ENCODE measurements at places on chromosomes 6 and 20.

GRCh38 chr6:138034229-138034628, 73.0 kb downstream of the PERP start:
- no peak overlapping the region for H3K27ac ChIP-seq
- DNase-seq = no peak
- H3K4me1 ChIP-seq = peaks cover 9% of the 10 kb centered on the region

- no peaks in the 10 kb centered on the region for H3K36me3 ChIP-seq
- no peak overlapping the region for H3K4me3 ChIP-seq
- no peak overlapping the region for H3K27ac ChIP-seq
- peaks cover 7% of the 10 kb centered on the region for H3K27me3 ChIP-seq
- H3K4me1 ChIP-seq = no peaks in the 10 kb centered on the region
These were observed 228.0 kb downstream of the CD109 start for GRCh38 chr6:73923905-73924485.

GRCh38 chr6:15927531-15928225, 201.2 kb upstream of the MYLIP start:
- H3K36me3 ChIP-seq = peaks cover 2% of the 10 kb centered on the region
- no peaks in the 10 kb centered on the region for H3K4me1 ChIP-seq
- H3K4me3 ChIP-seq = no peak overlapping the region
- DNase-seq = no peak

DNA sequence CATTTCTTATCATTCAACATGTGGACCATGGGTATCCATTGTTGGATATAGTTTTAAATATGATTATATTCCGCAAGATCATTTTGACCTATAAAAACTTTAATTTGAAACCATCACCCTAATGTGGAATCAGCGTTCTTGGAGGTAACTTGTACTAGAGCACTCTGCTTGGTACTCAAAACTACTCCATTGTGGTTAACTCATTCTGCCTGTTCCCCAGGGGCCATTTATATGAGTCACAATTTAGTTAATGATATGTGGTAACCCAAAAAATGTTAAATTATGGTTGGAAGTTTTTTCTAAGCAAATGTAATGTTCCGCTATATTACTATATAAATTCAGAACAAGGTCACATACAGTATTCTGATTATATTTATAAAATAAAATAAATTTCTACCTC, 109.3 kb downstream of the TRDN start:
- no peak for DNase-seq
- H3K4me1 ChIP-seq = peaks cover 5% of the 10 kb centered on the region
- no peak overlapping the region for H3K4me3 ChIP-seq
- no peaks in the 10 kb centered on the region for H3K27me3 ChIP-seq

DNA sequence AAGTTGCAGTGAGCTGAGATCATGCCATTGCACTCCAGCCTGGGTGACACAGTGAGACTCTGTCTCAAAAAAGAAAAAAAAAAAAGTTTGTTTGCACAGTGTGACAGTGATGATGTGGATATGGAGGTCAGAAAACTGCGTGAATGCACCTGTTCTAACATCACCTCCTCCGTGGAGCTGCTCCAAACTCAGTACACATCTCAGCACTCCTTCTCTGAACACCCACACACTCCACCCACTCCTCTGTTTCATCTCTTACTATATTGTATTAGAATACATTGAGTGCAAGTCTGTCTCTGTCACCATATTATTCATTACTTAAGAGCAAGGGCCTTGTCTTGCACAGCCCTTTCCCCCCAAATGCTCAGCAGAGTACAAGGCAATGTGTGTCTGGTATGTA, 51.5 kb upstream of the ENPP4 start:
- DNase-seq = no peak
- no peaks in the 10 kb centered on the region for H3K27me3 ChIP-seq
- H3K4me1 ChIP-seq = no peaks in the 10 kb centered on the region
- no peak overlapping the region for H3K27ac ChIP-seq
- no peak overlapping the region for H3K4me3 ChIP-seq

DNA sequence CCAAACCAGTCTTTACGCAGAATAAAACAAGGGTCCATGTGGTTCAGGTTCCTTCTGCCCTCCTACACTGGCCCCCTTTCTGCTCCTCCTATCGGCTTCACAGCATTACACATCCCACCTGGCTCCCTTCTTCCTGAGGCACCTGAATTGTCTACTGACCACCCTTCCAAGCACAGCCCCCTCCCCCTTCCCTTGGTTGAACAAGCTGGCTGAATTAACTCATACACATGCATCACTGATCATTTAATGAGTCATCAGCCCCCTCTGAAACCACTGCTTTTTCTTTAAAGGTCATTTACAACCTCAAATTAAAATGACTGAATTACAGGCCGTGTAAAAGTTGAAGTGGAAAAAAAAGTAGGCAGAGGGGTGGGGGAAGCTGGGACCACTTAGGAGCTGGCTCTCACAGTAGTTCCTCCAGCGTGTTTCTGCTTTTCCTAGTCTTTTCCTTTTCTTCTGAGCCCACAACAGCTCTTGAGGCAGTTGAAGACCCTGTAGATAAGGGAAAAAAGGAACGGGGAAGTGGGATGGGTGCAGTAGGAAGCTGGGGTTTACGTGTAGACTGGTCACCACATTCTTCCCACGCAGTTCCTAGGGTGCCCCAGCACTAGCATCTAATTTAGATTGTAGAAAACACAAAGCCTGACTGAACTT, 67.6 kb downstream of the FYN start:
- peaks cover 19% of the 10 kb centered on the region for H3K36me3 ChIP-seq
- H3K4me1 ChIP-seq = peaks cover 55% of the 10 kb centered on the region
- no peak for DNase-seq
- H3K27me3 ChIP-seq = no peaks in the 10 kb centered on the region
- peak overlapping the region; percentile 12 for H3K27ac ChIP-seq

- H3K36me3 ChIP-seq = no peaks in the 10 kb centered on the region
- no peak overlapping the region for H3K27ac ChIP-seq
- no peaks in the 10 kb centered on the region for H3K27me3 ChIP-seq
- H3K4me3 ChIP-seq = no peak overlapping the region
- no peak for DNase-seq
- H3K4me1 ChIP-seq = no peaks in the 10 kb centered on the region
These were observed 466.1 kb downstream of the BTBD3 start for GRCh38 chr20:12383821-12384220.

- H3K27ac ChIP-seq = no peak overlapping the region
- no peaks in the 10 kb centered on the region for H3K4me1 ChIP-seq
- no peak for DNase-seq
- peaks cover 6% of the 10 kb centered on the region for H3K27me3 ChIP-seq
- H3K4me3 ChIP-seq = no peak overlapping the region
These were observed 278.0 kb downstream of the ESR1 start for GRCh38 chr6:152085451-152085921.

DNA sequence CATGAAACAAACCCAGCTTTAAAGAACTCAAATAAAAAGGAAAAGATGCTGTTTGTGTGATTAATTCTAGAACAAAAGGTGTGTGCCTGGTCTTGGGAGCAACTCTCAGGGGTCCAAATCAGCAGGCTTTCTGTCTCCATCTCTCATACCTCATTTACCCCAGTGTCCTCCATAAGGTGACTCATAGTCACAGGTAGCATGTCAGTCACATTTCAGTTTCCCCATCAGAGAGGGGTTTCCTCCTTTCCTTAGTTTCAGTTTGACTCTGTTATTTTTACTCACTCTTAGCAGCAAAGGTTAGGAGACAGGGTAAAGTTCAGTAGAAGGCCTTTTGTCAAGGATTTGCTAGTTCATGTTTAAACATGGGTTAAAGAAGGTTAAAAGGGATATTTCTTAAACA, 46.2 kb downstream of the OGFRL1 start:
- peaks cover 12% of the 10 kb centered on the region for H3K36me3 ChIP-seq
- peaks cover 12% of the 10 kb centered on the region for H3K4me1 ChIP-seq
- H3K4me3 ChIP-seq = no peak overlapping the region
- DNase-seq = no peak

DNA sequence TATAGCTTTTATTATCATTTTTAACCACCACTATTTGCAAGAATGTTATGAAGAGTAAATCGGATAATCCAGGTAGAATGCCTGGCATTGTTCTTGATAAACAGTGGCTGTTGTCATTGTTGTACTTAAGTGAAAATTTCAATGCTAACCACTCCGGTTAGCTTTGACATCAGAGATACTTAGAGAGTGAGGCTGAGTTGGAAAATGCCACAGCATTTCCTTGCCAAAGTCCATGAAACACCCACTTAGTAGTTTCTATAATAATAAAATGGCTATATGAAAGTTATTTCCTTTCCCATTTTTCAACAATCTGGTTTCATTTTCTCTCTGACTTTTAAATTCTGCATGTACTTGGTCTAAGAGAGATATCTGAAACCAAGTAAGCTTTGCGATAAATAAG, 132.0 kb downstream of the CDK19 start:
- H3K27ac ChIP-seq = no peak overlapping the region
- H3K4me1 ChIP-seq = no peaks in the 10 kb centered on the region
- no peak overlapping the region for H3K4me3 ChIP-seq
- no peaks in the 10 kb centered on the region for H3K27me3 ChIP-seq
- DNase-seq = no peak

- peaks cover 20% of the 10 kb centered on the region for H3K4me1 ChIP-seq
- no peak for DNase-seq
- peaks cover 2% of the 10 kb centered on the region for H3K27me3 ChIP-seq
- no peaks in the 10 kb centered on the region for H3K36me3 ChIP-seq
These were observed 16.4 kb upstream of the MLN start for GRCh38 chr6:33820243-33820642.

DNA sequence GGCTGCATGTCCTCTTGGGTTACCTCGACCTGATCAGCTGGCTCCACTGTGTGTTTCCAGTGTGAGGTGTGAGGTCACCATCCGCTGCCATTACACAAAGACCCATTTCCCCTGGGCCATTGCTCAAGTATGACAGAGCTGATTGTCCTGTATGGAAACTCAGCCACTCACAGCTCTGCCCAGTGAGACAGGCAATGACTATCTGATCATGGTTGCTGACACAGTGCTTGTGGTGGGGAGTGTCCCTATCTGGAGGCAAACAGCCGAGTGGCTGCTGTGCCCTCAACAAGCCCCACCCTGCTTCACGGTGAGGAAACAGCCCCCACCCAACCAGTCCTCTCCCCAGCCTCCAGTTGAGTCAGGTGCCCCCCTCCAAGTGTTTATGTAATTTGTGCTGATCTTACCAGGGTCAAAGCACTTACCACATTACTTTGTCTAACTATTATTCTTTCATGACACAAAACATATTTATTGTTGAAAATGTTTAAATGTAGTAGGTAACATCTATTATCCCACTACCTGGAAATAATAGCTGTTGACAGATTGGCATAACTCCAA, 11.7 kb upstream of the MAPK13 start:
- no peaks in the 10 kb centered on the region for H3K27me3 ChIP-seq
- H3K36me3 ChIP-seq = no peaks in the 10 kb centered on the region
- H3K4me3 ChIP-seq = no peak overlapping the region
- H3K27ac ChIP-seq = no peak overlapping the region
- no peak for DNase-seq

- no peak overlapping the region for H3K27ac ChIP-seq
- H3K4me1 ChIP-seq = no peaks in the 10 kb centered on the region
- DNase-seq = peak; percentile 4
- no peak overlapping the region for H3K4me3 ChIP-seq
These were observed 26.9 kb downstream of the CLVS2 start for GRCh38 chr6:123022975-123023374.

DNA sequence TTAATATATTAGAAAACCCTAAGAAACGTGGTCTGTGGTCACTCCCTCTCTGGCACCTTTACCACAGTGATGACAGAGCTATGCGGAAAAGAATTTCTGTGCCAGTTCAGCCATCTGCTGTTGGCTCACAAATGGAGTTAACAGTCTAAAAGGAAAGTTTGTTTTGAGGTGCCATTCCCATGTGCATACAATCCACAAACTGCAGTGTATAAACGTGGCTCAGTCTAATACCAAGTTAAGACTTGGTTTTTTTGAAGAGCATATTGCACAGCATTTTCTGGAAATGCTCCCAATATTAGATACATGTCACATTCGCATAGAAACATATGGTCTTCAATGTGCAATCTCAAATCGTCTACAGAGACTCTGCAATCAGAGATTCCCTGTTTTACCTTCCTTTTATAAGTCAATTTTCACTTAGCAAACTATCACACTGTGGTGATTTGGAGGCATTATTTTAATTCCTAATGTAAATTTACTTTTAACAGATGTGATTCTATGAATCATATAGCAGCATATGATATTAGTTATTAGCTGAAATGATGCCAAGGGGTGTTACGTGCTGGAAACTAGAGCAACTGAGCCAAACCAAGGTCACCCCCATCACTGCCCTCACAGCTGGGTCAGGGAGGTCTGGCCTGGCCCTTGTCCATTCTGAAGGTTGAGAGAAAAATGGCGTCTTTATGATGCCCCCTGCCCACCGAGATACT, 383.5 kb downstream of the PRKN start:
- H3K4me3 ChIP-seq = no peak overlapping the region
- DNase-seq = no peak
- peaks cover 5% of the 10 kb centered on the region for H3K36me3 ChIP-seq
- H3K27me3 ChIP-seq = no peaks in the 10 kb centered on the region
- no peak overlapping the region for H3K27ac ChIP-seq

GRCh38 chr6:149459761-149460160, 25.1 kb downstream of the ZC3H12D start:
- H3K4me3 ChIP-seq = no peak overlapping the region
- H3K36me3 ChIP-seq = no peaks in the 10 kb centered on the region
- no peak for DNase-seq
- H3K4me1 ChIP-seq = no peaks in the 10 kb centered on the region
- H3K27ac ChIP-seq = no peak overlapping the region
- H3K27me3 ChIP-seq = no peaks in the 10 kb centered on the region

DNA sequence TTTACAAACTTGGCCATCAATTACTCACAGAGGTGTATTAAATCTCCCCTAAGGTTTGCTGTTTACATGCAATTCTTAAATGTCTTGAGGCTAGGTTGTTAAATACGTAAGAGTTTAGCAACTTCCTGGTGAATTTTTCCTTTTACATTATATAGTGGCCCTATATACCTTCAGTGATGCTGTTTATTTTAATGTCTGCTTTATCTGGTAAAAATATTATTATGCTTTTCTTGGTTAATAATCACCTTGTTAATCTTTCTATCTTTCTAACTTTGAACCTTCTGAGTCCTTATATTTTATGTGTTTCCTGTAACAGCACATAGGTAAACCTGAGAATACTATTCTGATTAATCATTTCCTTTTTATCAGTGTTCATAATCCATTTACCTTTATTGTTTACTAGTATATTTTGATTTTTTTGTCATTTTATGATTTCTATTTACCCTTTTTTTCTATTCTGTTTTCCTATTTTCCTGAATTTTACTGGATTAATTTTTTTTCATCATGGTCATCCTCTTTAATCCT, 57.9 kb downstream of the TP53INP2 start:
- H3K4me3 ChIP-seq = no peak overlapping the region
- peaks cover 27% of the 10 kb centered on the region for H3K36me3 ChIP-seq
- H3K4me1 ChIP-seq = no peaks in the 10 kb centered on the region
- DNase-seq = no peak
- H3K27me3 ChIP-seq = no peaks in the 10 kb centered on the region

DNA sequence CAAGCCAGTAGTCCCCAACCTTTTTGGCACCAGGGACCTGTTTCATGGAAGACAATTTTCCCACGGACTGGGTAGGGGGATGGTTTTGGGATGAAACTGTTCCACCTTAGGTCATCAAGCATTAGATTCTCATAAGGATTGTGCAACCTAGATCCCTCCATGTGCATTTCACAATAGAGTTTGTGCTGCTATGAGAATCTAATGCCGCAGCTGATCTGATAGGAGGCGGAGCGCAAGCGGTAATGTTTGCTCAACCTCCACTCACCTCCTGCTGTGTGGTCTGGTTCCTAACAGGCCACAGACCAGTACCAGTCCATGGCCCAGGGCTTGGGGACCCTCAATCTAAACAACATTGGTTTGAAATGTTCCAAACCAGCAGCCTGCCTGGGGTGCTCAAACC, 137.0 kb upstream of the STXBP5 start:
- H3K36me3 ChIP-seq = no peaks in the 10 kb centered on the region
- H3K4me1 ChIP-seq = no peaks in the 10 kb centered on the region
- H3K27ac ChIP-seq = no peak overlapping the region
- DNase-seq = no peak
- H3K27me3 ChIP-seq = no peaks in the 10 kb centered on the region
- H3K4me3 ChIP-seq = no peak overlapping the region
